ENCODE measurements at places on chromosomes 1 and 21.

GRCh38 chr1:213858581-213858980, 129.2 kb upstream of the PROX1 start:
- DNase-seq: no peak

GRCh38 chr1:147626739-147627138, 43.6 kb downstream of the ACP6 start:
- DNase-seq: no peak

- no peak for DNase-seq
Measured at GRCh38 chr1:204493145-204493983, 1.2 kb downstream of the PIK3C2B start.

- DNase-seq: no peak
Measured at GRCh38 chr1:68919075-68919474, 422.2 kb upstream of the DEPDC1 start.

- peak; percentile 63 for DNase-seq
Measured at GRCh38 chr1:28887419-28887834, 26.9 kb upstream of the EPB41 start.

- DNase-seq: no peak
Measured at GRCh38 chr1:25757846-25758185, 42.2 kb upstream of the SELENON start.

DNA sequence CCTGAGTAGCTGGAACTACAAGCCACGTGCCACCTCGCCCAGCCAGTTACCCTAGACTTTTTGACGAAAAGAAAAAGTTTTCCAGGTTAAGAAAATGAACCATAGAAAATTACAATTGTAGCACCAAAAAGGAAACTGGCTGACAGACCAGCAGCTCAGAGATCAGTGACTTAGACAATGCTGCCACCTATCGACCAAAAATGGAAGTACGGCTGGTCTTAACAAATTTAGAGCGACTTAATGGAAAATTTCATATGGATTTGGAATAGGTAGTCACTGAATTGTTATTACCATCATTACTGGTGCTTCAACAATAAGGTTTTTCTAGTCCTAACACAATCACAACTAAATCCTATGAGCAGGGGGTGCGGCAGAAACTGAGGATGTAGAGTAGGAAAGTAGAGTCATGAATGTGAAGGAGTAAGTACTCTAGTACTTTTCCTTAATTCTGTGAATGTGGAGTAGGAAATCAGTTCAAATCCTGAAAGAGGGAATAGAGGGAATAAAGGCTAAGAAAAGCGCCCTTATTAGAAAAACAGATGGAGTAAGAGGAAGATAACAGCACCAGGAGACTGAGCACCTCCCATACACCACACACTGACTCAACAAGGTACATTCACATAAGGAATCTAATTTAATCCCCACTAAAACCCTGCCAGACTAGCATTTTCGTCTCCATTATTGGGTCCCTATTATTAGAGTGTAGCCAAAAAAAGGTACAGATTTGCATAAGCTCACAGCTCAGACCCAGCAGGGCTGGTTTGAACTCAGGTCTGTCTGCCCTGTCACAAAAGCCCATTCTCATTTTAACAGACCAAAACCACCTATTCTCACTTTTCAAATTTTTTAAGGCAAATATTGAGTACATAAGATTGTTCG, 37.9 kb upstream of the MGST3 start:
- DNase-seq: peak; percentile 16

DNA sequence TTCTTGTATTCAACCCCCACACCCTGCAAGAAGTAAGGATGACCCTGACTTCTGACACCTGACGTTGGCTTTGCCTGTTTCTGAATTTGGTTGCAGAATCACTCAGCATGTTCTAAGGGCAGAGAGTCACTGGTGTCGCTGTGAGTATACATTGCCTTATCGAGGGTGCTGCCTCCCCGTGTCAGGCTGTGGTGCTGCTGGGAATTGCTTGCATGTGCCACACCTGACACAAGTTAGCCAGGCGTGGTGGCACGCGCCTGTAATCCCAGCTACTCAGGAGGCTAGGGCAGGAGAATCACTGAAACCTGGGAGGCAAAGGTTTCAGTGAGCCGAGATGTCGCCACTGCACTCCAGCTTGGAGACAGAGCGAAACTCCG, 45.9 kb downstream of the WDR4 start:
- DNase-seq: no peak

DNA sequence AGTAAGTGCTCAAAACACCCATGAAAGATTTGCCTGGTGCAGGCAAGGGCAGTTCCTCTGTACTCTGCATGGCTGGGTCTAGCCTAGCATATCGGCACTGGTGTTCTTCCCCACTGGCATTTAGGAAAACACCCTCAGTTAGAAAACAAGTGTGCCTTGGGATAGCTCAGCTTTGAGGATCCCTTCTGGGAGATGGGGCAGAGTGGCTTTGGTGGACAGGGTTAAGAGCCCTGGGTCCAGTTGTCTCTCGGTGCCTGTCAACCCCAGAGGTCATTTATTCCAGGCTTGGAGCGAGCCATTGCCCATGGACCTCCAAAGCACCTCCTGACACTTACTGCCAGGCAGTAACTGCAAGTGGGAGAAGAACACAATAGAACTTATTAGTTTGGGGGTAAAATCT, 80.8 kb upstream of the DIRAS3 start:
- no peak for DNase-seq

DNA sequence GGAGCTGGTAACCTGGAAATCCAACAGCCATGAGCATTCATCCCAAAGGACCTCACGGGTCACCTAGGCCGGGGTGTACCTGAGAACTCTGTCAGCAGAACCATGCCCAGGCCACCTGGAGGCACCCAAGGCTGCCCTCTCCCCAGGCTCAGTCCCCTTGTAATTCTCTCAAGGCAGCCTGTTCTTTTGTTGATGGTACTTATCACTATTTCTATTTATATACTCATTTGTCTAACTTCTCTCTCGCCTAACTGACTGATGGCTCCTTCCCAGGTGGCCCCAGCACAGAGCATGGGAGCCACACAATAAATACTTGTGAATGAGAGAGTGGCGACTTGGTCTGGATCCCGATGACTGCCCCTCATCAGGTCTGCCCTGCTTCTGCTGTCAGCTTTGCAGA, 16.7 kb downstream of the CASP9 start:
- no peak for DNase-seq

DNA sequence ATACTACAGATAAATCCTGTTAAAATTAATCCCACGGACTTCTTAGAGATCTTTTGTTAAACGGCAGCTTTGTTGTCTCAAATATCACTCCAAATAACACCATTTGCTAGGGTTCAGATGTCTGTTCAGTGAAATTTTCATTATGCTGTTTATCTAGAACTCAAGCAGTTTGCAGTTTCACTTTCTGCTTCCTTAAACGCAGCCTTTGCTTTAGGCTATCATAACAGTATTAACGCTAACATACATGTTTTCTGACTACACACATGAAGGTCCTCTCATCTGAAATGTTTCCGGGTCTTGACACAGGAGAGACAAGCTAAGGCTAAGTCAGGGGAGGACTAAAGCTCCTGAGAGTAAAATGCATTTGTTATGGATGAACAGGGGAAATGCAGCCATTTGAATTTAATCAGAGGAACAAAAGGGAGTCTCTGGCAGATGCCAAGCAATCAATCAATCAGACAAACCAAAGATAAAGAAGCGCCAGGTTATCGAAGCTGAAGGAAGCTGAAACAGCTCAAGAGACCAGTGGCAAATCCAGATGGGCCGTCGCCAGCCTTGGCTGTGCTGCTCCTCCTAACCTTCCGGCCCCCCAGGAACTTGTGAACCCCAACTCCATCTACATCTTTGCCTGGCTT, 16.9 kb downstream of the CCSAP start:
- no peak for DNase-seq

GRCh38 chr1:241079047-241079446, 278.0 kb downstream of the RGS7 start:
- DNase-seq: no peak

DNA sequence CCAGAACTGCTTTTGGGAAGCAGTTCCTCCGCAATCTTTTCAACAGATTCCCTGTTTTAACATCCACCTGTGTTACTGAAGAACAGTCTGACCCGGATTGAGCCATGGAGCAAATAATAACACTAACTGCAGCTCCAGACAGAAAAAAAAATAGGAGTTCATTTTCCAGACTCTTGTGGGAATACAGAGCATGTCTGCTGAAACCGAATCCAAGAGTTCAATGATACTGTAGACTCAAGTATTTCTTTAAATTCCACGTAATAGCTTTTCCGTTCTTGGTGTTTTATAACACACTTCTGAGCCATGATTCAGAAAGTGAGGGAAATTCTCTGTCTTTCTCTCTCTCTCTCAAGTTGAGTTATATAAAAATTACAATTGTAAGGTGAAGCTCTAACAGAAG, 60.6 kb downstream of the DDAH1 start:
- DNase-seq: no peak

GRCh38 chr1:207836591-207837347, 74.2 kb downstream of the CD34 start:
- DNase-seq: no peak

- DNase-seq: no peak
Measured at GRCh38 chr1:186499571-186499970, 38.7 kb upstream of the PDC start.

DNA sequence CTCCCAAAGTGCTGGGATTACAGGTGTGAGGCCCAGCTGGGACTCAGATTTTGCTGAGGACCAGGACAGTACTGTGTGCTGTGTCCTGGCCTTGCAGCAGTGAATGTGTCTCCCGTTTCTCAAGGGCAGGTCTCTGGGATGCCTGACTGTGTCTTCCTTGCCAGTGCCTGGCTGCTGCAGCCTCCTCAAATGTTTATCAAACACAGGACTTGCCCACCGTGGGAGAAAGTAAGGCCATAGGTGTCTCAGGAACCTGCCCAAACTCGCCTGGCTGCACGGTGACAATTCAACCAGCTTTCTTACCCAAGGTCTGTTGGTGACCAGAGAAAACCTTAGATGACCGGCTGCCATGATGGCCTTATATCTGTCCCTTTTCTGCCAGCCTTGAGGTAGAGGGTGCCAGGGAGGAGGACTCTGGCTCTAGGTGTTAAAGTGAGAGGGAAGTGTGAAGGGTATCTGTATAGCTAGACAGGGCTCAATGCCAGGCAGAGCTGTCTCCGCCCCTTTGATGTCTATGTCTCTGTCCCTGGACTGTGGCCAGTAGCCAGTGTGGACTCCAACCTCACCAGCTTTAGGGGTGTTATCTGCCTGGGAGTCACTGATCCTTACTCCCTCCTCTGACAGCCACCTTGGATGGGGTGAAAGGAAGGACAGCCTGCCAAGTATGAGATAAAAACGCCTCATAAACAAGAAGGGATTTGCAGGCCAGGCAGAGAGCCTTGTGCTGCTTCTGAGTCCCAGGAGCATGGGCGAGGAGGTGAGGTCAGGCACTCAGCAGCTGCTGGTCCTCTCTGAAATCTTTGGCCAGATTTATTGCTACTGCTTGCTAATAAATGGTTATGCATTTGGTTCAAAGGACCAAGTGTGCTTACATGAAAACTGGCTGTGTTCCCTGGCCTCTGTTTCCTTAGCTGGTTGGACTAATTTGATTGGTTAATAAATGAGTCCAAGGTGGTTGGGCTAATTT, 22.3 kb downstream of the IL6R start:
- no peak for DNase-seq

- DNase-seq: no peak
Measured at GRCh38 chr21:31802331-31802730, 70.4 kb upstream of the SCAF4 start.

GRCh38 chr1:211734359-211734758, 58.9 kb upstream of the NEK2 start:
- DNase-seq: no peak

GRCh38 chr21:17679002-17679600, 66.4 kb upstream of the BTG3 start:
- DNase-seq: peak; percentile 22

GRCh38 chr1:208036106-208036808, 125.3 kb upstream of the CD34 start:
- no peak for DNase-seq

GRCh38 chr1:227214207-227214606, 104.1 kb downstream of the CDC42BPA start:
- DNase-seq: no peak

DNA sequence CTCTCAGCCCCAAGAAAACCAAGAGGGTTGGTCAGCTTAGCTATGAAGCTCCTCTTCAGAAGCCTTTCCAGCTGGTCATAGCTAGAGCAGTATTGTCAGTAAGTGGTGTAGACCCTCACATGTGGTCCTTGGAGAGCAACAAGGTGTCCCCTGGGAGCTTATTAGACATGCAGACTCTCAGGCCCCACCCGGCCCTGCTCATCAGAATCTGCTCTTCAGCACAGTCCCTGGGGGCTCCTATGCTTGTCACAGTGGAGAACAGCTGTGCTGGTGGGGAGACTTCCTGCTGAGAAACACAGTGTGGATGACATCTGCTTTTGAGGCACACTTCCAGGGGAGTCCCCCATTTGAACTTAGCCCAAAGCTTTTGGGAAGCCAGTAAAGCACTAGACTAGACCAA, 21.9 kb upstream of the NEK2 start:
- DNase-seq: peak; percentile 73

DNA sequence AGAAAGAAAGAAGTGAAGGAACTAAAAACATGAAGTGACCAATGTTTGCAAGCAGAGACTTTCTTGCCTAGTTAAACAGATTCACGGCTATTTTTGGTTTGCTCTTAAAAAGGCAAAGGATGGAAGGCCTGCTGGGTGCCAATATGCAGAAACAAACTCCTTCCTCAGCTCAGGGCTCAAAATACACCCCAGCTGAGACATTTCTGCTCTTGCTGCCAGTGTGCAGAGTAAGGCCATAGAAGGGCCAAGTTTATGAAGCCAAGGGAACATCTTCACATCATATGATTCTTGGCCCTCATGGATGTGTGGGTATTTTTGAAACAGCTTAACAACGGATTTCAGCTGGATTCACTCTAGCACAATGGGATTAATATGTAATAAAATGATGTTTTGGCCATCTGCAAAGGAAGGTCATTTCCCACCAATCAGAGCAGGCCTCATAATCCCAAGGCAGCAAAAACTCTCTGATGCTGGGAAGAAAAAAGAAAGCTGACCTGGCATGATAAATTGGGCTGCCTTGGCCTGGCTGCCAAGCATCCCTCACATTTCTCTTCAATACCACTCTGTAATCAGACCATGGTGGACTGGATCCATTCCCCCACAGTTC, 70.7 kb downstream of the CAPZB start:
- DNase-seq: no peak

- DNase-seq: no peak
Measured at GRCh38 chr1:202967684-202968281, 726 bp upstream of the CYB5R1 start.

DNA sequence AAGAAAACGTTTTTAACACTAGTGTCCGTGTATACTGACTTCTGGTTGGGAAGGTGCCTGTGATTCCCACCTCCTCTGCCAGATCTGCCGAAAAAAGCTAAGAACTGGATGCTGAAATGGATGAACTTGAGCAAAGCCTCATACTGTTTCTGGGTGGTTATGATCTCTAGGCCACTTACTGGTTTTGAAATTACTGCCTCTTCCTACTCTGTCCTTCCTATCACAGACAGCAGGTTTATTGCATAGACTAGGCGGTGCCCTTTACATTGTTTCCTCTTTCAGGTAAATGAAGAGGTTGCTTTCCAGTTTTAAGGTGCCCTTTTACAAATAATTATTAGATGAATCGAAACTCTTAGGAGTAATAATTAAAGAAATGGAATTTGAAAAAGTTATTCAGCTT, 27.5 kb downstream of the PEX14 start:
- no peak for DNase-seq

All from GM06990 (cell line).